ENCODE measurements at places on chromosomes 7 and 10. TPM values are rescaled to one million over a fixed set of nuclear protein-coding genes. Genes with fewer than 3 reads are reported as not detected.

The GPER1 gene
- polyA plus RNA-seq, result 8.9 TPM

The DKK1 gene
- 0.38 TPM for polyA plus RNA-seq

DNA sequence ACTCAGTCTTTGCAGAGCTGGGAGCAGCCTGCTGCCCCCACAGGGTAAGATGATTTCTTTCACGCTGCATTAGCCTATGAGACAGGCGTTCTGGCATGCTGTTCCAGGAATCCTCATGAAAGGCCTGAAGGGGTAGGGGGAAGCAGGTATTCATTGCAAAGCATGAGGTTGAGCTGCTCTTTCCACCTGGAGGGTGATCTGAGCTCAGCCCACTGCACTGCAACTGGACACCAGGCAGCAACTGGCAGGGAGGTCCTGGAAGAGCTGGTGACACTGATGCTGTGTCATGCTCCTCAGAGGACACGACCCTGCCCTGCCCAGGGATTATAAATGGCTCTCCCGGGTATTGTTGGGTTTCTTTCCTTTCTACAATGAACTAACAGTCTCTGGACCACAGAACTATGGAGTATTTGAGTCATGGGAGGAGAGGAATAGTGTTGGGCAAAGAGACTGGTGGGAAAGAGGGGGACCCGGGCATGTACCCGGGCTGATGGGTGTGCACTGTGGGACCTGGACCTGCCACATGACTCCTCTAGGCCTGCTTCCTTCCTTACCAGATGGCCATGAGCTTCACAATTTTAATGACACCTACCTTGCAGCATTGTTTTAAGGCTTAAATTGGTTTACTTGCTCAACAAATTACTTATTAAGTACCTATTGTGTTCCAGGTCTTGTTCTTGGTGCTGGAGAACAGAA is 24.3 kb downstream of the SLC25A28 start:
- DNase-seq, result peak; percentile 39

GRCh38 chr7:112084520-112084971 is 121.7 kb downstream of the DOCK4 start:
- DNase-seq, result peak; percentile 40

- no peak for DNase-seq
These were observed 445.3 kb downstream of the LRMDA start for GRCh38 chr10:75876710-75877109.

GRCh38 chr10:66187053-66187733 is 738.6 kb upstream of the LRRTM3 start:
- peak; percentile 73 for DNase-seq

DNA sequence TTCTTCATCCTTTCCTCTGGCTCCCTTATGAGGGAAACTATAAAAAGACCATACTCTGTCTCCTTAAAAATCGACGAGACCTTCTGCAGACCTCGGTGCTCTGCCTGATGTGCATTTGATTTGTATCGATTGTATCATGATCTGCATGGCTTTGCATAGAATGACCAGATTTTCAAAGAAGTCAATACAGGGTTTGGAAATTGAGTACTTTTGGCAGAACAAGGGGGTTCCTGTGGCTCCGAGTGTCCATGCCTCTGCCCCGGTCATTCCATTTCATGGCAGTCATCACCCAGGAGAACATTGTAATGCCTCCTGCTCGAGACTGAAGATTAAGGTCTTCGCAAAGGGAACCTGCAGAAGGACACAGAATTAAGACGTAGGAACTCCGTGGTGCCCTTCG is 685 bp downstream of the CASP2 start:
- DNase-seq, result no peak

DNA sequence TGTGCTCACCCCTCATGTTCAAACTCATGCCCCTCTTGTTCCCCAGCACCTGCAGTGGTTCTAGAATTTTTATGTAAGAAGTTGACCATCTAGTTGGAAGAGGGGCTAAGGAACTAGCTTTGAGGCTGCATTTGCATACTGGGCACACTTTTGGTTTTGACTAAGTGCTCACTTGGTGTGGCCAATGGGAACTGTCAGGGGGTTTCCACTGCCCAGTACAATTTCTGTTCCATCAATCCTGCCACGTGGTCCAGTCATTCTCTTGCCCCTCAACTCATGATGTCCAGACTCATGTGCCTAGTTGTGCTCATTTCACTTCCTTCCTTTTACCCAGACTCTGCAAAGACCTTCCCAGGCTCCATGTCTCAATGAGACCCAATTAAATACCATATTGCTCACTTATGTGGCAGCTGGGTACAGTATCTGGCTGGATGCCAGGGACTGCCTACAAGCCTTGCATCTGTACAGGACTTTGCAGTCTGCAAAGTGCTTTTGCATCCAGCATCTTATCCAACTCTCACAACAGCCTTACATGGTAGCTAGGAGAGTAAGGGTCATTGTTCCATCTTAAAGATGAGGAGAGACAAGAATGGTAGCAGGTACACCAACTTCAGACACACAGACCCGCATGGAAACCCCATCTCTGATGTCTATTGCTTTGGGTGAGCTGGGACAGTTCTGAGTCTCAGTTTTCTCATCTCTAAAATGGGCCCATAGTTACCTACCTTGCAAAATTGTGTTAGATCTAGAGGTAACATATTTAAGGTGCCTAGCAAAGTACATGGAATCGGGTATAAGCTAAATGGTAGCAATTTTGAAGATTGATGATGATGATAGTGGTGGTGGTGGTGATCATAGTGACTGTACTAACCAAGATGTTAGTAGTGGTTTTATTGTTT is 30.1 kb upstream of the KCNMA1 start:
- no peak for DNase-seq

- no peak for DNase-seq
These were observed 74.8 kb downstream of the CDK6 start for GRCh38 chr7:92761391-92762097.

DNA sequence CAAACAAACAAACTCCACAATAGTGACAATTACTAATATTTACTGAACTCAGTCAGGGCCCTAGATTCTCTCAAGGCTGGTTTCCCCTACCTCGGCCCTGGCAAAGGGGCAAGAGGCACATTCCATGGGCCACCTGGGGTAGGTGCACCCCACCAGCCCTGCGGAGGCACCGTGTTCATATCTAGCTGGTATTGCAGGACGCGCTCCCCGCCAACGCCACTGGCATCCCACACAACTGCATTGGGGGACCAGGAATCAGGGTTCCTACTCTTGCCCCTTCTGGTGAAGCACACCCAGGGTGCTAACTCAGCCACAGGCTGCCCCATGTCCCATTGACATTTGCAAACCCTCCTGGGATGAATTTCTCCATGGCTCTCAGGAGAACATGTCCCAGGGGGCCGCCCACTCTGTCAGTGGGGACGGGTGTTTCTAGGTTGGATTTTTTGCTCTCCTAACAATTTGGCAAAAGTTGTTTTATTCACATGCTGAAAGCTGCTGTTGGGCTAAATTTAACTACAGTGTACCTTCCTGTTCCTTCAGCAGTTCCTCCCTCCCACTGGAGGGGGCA is 76.7 kb downstream of the ZRANB1 start:
- no peak for DNase-seq

Measured in muscle of back (tissue), 13 donors.